ENCODE measurements at places on chromosomes 7 and 10.

GRCh38 chr10:35225204-35225603, 98.6 kb downstream of the CREM start:
- no peak for DNase-seq

DNA sequence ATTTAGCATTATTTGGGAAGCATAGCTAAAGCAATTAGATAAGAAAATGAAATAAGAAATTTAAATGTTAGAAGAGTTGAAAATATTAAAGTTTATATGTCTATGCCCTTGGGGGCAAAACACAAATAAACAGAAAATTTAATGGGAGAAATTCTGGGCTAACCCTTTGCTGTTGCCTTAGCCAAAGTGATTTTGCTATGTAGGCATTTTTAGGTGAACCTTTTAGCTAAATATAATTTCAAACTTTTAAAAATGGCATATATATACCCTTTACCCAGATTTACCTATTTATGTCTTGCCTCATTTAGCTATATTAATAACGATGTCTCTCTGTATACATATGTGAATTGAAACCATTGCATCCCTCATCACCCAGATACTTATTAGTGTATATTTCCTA, 20.1 kb downstream of the NFE2L3 start:
- no peak for DNase-seq

GRCh38 chr7:159113056-159113455, 31.6 kb downstream of the VIPR2 start:
- no peak for DNase-seq

- peak; percentile 38 for DNase-seq
Observed at GRCh38 chr7:103640031-103640779, 194.2 kb upstream of the SLC26A5 start.

DNA sequence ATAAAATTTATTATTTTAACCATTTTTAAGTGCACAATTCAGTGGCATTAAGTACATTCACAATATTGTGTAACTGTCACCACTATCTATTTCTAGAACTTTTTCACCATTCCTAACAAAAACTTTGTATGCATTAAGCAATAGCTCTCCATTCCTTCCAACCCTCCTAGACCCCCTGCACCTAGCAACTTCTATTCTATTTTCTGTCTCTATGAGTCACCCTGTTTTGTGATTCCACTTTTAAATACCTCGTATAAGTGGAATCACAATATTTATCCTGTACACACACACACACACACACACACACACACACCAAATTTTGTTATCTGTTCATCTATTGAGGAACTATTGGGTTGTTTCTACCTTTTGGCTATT, 89.2 kb downstream of the ARID5B start:
- no peak for DNase-seq

DNA sequence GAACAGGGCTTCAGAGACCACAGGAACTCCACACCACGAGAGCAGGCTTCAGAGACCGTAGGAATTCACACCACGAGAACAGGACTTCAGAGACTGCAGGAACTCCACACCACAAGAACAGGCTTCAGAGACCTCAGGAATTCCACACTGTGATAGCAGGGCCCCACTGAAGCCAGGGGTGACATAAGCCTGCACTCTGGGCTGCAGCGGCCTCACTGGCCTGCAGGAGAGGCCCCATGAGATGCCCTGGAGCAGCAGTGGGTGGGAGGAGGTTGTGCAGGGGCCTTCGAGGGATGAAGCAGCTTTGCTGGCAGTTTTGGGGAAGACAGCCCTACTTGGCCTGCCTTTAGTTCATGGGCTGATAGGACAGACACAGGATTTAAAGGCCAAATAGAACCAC, 614.7 kb downstream of the PTPRN2 start:
- no peak for DNase-seq

DNA sequence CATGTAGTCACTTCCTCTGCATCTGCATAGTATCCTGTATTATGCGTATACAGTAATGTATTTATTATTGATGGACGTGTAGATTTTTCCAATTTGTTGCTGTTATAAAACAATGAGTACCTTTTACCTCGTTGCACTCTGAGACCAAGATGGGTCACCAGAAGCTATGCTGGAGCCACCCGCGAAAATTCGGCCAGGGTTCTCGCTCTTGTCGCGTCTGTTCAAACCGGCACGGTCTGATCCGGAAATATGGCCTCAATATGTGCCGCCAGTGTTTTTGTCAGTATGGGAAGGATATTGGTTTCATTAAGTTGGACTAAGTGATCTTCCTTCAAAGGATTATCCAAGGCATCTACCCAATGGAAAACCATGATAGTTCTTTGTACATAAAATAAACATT, 1.0 kb downstream of the PSMC2 start:
- DNase-seq, result no peak

DNA sequence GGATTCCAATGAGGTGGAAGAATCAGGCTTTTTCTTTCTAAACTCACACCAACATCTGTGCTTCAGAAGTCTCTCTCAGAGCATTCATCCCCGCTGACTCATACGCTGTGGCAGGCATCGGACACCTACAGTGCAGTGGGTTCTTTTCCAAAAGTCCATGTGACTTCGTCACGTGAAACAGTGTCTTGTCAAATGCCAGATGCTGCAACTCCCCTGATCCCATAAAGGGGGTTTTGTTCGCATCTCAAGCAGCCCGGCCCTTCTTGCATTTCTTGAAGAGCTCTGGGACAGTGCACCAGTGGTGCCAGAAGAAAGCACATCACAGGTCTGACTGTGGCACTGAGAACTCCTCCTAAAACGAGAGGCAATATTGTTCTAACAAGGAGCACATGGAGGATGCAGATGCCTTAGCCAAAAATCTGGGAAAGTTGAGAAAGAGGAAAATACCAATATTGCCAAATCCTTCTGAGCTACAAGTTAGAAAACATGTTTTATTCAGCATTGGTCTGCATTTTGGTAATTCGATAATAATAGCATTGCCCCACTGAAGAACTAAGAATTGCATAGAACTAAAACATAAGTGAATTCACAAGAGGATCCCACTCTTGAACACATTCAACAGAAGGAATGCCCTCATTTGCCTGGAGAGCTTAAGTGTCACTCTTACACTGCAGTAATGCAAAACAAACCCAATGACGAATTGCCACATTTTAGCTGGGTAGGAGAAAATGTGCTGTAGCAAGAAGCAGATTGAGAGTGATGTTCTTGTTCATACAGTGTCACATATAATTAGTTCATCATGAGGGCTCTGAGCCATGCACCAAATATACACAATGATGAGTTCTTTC, 204.4 kb downstream of the CXCL12 start:
- DNase-seq, result no peak

DNA sequence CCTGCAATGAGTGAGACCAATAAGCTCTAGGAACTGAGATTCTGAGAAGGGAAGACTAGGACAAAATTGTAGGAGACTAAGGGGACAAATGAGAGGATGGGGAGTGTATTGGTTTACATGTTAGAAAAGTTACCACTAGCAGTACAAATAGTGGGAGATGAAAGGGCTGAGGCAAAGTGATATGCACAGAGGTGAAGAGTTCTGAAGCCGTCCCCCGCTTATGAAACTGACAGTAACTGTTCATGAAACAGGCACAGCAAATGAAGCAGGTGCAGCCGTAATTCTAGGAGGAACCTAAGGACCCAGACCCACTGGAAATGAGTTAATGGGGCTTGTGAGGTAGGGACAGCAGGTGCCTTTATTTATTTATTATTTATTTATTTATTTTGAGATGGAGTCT, 211.3 kb downstream of the PRKG1 start:
- DNase-seq, result no peak

DNA sequence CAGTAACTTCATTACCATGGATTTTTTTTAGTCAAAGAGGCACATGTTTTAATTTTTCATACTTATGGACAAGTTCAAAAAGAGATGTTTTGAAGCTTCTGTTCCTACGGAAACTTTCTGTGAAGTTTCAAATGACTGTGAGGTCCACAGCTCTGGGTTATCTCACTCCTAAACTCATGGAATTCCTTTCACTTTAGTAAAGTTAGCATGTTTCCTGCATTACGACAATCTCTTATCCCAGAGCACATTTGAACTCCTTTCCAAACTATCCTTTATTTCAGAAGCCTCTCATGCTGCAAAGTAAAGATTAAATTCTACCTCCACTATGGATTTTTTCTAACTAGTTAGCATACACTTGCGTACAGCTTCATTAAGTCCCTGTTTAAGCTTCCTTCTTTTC, 15.3 kb upstream of the ADD3 start:
- no peak for DNase-seq

DNA sequence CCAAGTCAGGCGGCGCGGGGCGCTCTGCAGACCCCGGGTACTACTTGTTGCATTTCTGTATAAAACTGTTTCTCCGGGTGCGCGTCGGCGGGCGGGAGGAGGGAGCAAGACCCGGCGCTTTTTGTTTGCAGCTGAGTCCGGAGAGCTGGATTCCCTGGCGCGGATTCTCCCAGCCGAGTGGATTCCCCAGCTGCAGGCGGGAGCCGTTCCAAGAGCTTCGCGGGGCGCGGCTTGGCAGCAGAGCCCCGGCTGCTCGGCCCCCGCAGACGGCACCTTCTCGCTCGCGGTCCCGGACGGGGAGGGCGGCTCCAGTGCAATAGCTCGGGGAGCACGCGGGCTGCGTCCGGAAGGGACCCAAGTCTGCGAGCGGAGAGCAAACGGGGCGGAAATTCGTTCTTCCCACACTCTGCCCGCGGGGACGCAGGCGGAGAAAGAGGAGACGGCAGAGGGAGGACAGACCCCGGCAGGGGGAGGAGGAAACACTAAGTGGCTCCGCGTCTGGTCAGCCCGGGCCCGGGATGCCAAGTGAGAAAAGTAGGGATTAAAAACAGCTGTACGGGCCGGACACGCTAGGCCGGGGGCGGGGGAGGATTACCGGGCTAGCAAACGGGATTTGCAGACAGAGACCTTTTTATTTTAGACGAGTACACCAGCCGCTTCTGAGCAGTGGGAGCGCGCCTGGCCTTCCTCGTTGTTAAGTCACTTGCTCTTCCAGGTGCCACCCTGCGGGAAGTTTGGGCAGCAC, at the start of gene TRIL:
TRIL (minus strand) TSS at position 96 of the 745 bp plus-strand sequence. CDS start 284 bp downstream, outside the sequence.
- DNase-seq, result no peak

GRCh38 chr7:73717025-73717807, 2.3 kb downstream of the STX1A start:
- DNase-seq, result no peak

- DNase-seq, result no peak
Observed at GRCh38 chr7:158394936-158395335, 192.7 kb downstream of the PTPRN2 start.

- DNase-seq, result no peak
Observed at GRCh38 chr10:1213252-1214070, 157.3 kb downstream of the WDR37 start.

DNA sequence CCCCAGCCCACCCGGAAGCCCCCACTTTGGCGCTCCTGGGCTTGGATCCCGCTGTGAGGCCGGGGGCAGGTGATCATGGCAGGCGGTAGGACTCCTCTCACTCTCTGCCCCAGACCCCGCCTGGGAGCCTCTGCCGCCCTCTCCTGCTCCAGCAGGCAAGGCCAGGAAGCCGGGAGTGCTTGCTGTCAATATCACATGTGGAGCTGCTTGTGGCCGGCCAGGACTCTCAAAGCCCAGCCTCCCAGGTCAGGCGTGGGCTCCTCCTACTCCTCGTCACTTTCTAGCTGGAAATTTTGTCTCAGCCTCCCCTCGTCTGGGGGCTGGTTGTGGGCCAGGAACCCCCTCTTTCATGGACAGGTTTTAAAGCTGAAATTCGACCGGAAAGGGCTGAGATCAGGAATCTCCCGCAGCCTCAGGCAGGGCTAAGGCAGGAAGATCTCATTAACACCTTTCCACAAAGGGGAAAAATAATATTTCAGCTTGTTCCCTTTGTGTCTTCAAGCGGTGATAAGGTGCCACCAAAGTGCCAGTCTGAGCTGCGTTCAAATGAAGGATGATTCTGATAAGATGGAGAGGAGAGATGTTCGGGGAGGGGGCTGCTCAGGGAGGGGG, 273.6 kb upstream of the PODXL start:
- DNase-seq, result no peak

DNA sequence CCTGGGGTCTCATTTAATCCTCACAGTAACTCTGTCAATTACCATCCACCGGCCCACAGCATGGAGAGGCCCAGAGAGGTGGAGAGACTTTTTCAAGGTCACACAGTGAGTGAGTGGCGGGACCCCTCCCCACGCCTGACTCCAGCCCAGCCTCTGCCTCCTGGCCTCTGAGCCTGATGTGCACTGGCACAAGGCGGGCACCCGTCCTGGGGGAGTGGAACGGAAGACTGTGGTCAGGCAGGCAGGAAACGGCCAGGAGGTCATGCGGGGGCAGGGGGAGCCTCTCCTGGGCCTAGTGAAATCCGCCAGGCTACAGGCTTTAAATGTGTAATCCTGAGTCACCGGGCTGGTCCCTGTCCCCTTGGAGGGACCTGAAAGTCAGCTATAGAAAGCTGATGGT, 32.2 kb downstream of the ZCCHC24 start:
- DNase-seq, result no peak

DNA sequence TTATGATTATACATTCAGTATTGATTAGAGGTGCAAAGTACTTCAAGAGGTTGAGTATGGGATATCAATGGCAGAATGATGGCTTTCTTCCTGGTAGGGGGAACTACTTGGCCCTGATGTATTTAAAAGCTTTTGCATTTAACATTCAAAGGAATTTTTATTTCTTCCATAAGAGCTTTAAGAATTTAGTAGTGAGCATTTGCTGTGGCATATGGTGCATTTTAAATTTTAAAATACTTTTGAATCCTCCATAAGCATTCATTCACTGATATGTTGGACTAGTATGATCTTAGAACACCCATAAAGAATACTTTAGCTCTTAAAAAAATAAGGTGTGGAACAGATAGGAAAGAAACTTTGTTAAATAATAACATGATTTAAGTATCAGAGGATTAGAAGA, 191.9 kb upstream of the PPP1R3A start:
- DNase-seq, result no peak

GRCh38 chr7:129376076-129376777, 58.0 kb upstream of the STRIP2 start:
- DNase-seq, result peak; percentile 35

- no peak for DNase-seq
Observed at GRCh38 chr10:86596266-86596665, 58.1 kb upstream of the OPN4 start.

- no peak for DNase-seq
Observed at GRCh38 chr7:35530124-35531109, 164.5 kb downstream of the HERPUD2 start.

- no peak for DNase-seq
Observed at GRCh38 chr10:44809647-44810046, 101.5 kb upstream of the TMEM72 start.

DNA sequence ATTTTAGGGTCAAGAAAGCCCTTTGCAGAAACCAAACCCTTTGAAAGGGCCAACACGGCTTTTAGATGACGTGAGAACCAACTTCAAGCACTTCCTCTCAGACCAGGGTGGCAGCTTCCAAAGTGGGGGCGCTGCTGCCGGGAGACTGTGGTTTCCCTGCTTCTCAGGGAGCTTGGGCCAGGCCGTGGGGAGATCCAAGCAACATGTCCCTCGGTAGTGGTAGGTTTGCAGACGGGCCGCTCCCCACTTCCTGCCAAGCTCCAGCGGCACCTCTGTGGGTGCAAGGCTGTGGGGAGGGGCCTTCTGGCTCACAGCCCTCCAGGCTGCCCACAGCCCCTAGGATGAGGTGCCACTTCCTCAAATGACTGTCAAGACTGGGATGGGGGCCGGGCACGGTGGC, 132.4 kb downstream of the FAM53B start:
- no peak for DNase-seq

GRCh38 chr10:70791386-70792039, 6.3 kb upstream of the TBATA start:
- DNase-seq, result no peak

Data from SW 1271 (cell line).